ENCODE measurements at places on chromosomes 11 and 22.

- no peak for DNase-seq
These were observed 265.4 kb downstream of the CADM1 start for GRCh38 chr11:115238791-115239190.

GRCh38 chr22:23537416-23537815 lies 42.7 kb downstream of the IGLL1 start:
- DNase-seq = no peak

GRCh38 chr22:33726294-33726734 lies 194.0 kb downstream of the LARGE1 start:
- DNase-seq = peak; percentile 5

GRCh38 chr11:19102521-19102900 lies 14.5 kb upstream of the ZDHHC13 start:
- no peak for DNase-seq

DNA sequence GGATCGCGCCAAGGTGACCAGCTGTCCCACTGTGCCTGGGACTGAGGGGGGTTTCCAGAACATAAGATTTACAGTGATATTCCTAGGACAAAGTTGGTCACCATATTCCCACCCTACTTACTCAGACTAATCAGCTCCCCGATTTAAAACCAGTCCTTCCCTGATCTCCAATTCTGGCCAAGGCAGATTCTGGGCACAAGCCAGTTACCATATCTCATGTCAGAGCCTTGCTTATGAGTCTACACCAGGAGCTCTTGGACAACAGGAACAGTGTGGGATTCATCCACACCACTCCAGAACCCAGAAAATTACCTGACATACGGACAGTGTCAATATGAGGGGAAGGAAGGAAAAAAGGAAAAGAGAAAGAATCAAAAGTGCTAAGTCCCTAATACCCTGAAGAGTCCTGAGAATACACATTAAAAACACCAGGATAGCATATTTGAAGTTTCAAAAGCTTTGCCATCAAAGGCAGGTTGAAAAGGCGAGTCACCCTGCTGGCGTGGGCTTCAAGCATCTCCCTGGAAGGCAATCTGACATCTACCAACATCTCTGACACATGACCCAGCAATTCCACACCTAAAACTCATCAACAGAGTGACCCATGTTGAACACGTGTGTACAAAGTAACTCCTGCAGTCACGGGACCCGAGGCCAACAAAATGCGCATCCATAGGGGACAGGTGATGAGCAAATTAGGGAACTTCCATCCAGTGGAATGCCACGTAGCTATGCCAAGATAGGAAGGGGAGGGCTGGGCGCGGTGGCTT lies 8.0 kb upstream of the IL2RB start:
- no peak for DNase-seq

GRCh38 chr11:679271-680207 lies 15.5 kb downstream of the DEAF1 start:
- DNase-seq = no peak

- DNase-seq = no peak
These were observed 29.4 kb upstream of the CAPRIN1 start for GRCh38 chr11:34021977-34022735.

GRCh38 chr11:46315783-46316563 lies 31.3 kb upstream of the DGKZ start:
- no peak for DNase-seq

GRCh38 chr11:122902951-122903350 lies 20.4 kb downstream of the JHY start:
- DNase-seq = no peak

GRCh38 chr11:1100417-1101245 lies 26.0 kb downstream of the MUC2 start:
- DNase-seq = no peak

DNA sequence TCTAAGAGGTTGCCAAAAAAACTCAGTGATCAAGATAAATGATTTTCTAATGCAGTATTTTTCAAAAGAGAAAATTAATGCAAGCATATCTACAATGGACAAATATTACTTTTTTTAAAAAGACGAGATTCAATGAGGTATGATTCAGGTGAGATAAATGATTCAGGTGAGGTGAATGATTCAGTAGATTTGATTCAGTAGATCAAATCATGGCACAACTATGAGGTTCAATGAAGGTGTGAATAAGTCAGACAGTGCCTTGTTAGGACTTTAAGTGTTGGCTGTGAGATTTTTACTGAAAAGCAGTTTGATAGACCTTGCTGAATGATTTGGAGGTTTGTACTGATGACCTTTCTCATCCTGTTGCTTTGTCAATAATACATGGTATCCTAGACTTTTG lies 742.2 kb downstream of the NELL1 start:
- DNase-seq = no peak

DNA sequence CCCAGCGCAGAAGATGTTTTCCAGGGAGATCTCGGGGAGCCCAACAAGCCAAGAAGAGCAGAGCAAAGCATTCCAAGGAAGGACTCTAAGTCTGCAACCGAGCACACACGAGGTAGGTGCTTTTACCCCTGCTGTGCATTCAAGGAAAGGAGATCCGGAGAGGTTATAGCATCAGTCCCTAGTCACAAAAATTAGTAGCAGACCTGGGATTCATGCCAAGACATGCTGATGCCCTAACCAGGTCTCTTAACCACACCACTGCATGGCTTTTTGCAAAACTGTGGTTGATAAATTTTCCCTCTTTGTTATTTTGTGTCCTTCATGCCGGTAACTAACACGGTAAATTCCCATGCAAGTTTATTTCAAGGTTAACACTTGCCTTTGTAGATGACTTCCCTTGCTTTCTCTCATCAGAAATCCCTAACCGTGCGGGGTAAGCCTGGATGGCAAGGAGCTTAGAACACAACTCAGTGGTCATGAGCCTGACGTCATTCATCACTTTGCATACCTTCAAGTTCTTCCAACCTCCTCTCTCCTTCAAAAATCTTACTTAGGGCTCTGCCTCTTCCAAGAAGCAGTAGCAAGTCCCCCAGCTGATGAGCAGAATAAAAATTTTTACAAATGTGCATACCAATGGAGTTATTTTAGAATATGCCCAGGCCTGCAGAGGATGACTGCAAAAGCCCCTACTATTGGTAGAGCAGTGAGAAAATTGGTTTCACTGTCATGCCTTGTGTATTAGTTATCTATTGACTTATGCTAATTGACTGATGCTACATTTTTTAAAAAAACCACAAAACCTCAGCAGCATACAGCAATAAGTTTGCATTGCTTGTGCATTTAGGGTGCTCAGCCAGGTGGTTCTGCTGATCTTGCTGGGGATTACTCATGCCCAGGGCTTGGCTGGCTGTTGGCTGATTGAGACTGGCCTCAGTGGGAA lies 465.1 kb downstream of the MN1 start:
- DNase-seq = no peak

- no peak for DNase-seq
These were observed 80.1 kb downstream of the LDLRAD3 start for GRCh38 chr11:36023922-36024321.

- DNase-seq = no peak
These were observed 62.5 kb upstream of the OR4B1 start for GRCh38 chr11:48154151-48154550.

DNA sequence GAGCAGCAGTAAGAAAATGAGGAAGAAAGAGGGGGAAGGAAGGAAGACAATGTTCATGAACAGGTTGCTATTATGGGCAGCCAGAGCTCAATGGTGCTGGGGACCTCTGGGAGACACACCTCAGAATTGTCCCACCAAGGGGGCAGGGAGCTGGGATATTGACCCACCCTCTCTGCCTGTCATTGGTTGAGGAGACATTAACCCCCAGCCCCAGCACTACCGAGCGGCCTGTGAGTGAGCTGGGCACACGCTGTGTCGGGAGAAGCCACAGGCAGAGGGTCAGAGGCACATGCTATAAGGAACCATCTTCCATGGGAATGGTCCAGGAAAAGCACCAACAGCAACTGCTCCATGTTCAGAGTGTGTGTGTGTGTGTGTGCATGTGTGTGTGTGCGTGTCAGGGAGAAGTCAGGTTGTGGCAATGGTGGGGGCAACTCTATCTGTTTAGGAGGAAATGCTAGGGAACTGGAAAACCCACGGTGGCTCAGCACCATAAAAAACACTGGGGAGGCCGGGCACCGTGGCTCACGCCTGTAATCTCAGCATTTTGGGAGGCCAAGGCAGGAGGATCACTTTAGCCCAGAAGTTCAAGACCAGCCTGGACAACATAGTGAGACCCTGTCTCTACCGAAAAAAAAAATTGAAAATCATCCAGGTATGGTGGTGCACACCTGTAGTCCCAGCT lies 49.2 kb downstream of the CD6 start:
- DNase-seq = no peak

GRCh38 chr11:12356944-12357655 lies 20.3 kb upstream of the PARVA start:
- DNase-seq = no peak

DNA sequence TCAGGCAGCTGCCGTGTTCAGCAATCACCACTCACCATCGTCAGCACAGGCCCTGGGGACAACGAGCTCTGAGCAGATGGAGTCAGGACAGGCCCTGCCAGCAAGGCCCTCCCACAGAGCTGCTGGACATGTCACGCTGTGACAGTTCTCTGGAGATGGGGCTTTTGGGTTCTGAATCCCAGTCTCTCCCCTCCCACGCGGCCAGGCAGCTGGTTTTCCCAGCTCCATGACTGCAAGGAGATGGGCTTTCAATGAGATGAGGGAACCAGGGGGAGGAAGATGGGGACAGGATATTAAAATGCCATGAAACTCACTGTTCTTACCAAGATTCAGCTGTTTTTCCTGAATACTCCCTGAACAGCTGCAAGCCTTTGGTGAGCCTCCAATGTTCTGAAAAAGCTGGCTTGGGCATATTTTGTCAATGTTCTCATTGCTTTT lies 305.9 kb downstream of the BRD1 start:
- no peak for DNase-seq

DNA sequence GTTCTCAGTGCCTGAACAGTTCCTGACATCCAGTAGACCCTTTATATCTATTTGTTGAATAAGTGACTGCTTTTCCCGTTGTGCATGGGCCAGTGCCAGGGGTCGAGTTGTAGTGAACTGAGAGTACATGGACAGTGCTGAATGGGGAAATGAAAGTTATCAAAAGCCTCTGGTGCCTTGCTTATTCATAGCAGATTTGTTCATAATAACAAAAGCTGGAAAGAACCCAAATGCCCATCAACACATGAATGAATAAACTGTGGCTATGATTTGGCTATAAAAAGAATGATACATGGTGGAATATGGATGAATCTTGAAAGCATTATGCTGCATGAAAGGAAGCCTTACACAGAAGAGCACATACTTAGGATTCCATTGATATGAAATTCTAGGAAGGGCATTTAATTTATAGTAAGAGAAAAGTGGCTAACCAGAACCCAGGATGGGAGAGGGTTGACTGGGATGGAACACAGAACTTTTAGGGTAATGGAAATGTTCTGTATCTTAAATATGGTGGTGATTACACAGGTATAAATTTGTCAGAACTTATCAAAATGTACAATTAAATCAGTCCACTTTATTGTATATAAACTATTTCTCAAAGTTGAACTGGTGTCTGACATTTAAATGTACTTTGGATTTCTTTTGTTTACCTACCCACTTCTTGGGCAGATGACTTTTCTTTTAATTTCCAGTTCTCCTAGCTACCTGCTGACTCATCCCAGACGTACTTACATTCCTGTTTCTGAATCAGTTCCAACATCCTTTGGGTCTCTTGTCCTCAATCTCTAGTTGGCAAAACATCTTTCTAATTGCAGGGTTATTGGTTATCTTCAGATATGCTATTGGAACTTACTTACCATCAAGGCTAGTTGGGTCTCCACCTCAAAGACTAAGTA lies 42.8 kb downstream of the PACS1 start:
- DNase-seq = peak; percentile 52

GRCh38 chr11:78400702-78401101 lies 16.9 kb downstream of the GAB2 start:
- DNase-seq = no peak

DNA sequence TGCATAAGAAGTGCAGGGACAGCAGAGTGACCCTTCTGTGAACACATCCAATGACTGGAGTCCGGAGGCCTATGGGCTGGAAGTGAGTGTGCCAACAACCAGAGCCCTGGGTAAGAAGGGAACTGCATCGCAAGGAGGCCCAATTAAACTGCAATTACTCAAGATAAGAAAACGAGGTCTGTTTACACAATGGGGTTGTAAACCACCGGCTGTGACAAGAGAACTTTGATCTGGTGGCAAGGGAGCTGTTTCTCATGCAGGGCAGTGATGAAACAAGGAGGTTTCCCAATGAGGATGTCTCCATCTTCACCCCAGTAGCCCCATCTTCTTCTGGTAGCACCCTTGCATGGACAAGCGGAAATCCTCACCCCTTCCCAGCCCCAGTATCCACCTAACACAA lies 21.5 kb downstream of the ETS1 start:
- no peak for DNase-seq

DNA sequence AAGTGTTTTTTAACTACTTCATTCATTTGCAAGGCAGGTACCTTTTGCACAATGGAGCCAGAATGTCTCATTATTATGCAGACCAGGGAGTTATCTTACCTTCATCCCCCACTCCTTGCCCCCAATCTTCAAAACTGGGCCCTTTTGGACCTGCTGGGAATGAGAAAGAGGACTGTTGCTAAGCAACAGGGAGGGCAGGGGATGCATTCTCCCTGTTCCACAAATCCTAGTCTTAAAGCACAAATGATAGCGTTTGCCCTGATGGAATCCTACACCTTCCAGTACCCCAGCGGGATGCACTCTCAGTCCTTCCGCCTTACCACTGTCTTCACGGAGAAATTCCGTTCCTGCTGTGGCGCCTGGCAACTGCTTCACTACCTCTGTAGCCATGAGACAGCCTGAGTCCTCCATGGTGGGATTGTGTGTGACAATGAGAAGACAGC lies 4.1 kb upstream of the KCNJ1 start:
- no peak for DNase-seq

- DNase-seq = no peak
These were observed 171.9 kb downstream of the BUD13 start for GRCh38 chr11:116600930-116601329.

All from amniotic stem cell (primary cell).